ENCODE measurements at places on chromosomes 3 and 15.
A peak's percentile ranks its signal among the peaks of the same experiment; 100 is the strongest.

GRCh38 chr3:22159004-22159695 lies 408.1 kb upstream of the ZNF385D start:
- DNase-seq = no peak

DNA sequence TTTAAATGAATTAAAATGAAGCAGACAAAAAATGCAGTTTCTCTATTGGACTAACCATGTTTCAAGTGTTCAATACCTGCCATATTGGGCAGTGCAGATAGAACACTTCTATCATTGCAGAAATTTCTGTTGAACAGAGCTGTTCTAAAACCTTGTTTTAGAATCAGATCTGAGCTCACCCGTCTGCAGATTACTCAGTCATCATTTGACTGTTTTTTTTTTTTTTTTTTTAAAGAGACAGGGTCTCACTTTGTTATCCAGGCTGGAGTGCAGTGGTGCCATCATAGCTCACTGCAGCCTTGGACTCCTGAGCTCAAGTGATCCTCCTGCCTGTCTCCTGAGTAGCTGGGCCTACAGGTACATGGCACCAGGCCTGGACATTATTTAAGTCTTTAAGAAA lies 128.7 kb downstream of the APBA2 start:
- no peak for DNase-seq

DNA sequence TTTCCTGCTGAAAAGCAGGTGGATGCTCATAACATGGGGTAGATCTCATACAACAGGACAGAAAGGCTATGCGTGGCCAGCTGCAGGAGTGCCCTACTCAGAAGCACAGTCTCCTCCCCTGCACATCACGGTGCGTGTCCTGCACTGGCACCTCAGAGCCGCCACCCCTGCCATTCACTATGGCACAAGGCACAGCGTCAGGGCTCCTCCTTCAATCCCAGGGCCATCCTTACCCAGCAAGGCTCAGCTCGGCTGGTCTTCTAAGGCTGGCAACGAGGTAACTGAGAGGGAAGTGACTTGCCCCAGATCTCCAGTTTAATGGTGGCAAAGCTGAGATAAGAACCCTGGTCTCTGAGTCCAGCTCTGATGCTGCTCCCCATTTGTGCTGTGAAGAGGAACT lies 97.1 kb downstream of the CPN2 start:
- DNase-seq = no peak

- DNase-seq = no peak
Observed at GRCh38 chr3:67460841-67461510, 193.4 kb downstream of the SUCLG2 start.

GRCh38 chr3:101836652-101837598 lies 12.4 kb upstream of the NFKBIZ start:
- DNase-seq = no peak

GRCh38 chr15:87998630-87999029 lies 257.9 kb downstream of the NTRK3 start:
- no peak for DNase-seq

GRCh38 chr3:85005946-85006345 lies 47.2 kb downstream of the CADM2 start:
- DNase-seq = no peak

DNA sequence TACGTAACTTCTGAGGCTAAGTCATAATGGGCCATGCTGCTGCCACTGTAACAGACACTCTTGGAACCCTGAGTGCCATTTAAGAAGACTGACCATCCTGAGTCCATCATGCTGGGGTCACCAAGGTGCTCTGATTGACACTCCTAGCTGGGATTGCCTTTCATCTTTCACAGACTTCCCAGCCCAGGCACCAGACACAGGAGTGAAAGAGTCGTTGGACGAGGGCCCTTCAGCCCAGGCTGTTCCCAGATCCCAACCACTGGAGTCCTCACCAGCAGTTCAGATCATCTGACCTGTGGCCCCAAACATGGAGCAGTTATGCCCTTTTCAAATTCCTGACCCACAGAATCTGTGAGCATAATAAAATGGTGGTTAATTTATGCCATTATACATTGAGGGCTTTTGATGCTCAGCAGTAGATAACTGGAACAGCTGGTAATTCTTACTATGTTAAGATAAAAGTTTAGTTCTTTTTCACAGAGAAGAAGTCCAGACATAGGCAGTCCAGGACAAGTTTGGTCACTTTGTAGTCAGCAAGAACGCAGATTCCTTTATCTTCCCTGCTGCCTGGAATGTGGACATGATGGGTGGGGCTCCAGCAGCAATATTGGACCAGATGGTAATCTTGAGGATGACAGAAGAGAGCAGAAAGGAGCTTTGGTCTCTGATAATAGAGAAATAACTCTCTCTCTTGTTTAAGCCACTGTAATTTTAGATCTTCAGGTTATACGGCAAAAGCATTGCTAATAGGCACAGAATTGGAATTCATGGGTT lies 7.3 kb upstream of the EHD4 start:
- no peak for DNase-seq

- no peak for DNase-seq
Observed at GRCh38 chr3:140597364-140597763, 80.5 kb upstream of the TRIM42 start.

- DNase-seq = no peak
Observed at GRCh38 chr3:126955004-126955790, 27.7 kb upstream of the PLXNA1 start.

GRCh38 chr3:149174901-149175300 lies 45.5 kb downstream of the HPS3 start:
- DNase-seq = no peak

DNA sequence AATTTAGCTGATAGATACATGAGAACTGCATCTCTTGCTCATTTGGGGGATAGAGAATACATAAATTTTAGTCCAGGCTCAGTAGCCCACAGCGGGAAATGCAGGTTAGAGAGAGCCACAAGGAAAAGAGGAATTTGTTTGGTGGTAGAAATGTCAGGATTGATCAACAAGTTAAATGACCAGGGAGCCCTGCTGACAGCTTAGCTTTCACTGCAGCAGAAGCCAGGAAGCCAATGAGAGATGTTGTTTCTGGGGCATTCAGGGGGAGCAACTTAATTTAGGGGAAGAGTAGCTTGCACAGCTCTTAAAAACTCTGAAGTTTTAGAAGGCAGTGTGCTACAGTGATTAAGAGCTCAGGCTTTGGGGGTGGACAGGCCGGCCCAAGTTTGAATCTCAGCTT lies 22.7 kb downstream of the ARHGEF26 start:
- DNase-seq = no peak

- no peak for DNase-seq
Observed at GRCh38 chr3:3902161-3902560, 102.9 kb downstream of the LRRN1 start.

DNA sequence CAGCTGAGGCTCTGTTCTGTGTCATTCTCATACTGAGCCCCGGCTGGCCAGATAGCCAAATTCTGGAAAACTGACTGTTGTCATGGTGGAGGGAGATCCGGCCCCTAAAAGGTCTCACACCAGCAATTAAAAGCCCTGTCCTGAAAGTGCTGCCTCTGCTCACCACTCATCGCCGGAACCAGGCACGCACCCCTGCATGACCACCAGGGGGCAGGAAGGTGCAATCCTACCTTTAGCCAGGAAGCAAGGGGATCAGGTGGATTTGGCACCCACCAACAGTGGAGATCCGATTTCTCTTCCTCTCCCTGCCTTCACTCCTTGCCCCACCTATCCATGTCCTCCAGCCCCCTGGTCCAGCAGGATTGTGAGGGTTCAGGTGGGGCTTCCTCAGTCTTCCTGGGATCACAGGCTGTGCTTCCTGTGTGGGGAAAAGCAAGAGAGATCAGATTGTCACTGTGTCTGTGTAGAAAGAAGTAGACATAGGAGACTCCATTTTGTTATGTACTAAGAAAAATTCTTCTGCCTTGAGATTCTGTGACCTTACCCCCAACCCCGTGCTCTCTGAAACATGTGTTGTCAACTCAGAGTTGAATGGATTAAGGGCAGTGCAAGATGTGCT lies 16.1 kb upstream of the CACNA2D2 start:
- peak; percentile 62 for DNase-seq

DNA sequence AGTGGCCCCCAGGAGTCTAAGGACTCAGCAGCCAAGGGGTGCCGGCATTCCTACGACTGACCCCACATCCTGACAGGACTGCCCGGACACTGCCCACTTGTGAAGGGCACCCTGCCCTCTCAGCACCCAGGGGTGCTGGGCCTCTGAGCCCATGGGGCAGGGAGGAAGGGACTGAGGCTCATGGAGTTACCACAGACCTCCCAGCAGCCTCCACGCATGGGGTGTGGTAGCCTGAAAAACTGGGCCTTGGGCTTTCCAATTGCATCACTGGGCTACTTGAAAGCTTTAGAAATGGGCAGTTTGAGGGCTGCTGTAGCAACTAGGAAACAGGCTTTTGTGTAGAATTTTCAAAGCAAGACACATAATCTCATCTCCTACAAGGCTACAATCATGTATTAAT lies 13.2 kb downstream of the TKT start:
- DNase-seq = no peak

GRCh38 chr15:83697716-83698115 lies 43.8 kb downstream of the ADAMTSL3 start:
- no peak for DNase-seq

- DNase-seq = no peak
Observed at GRCh38 chr3:114569186-114569585, 275.4 kb downstream of the TIGIT start.

- no peak for DNase-seq
Observed at GRCh38 chr3:1275495-1275894, 182.7 kb downstream of the CNTN6 start.

DNA sequence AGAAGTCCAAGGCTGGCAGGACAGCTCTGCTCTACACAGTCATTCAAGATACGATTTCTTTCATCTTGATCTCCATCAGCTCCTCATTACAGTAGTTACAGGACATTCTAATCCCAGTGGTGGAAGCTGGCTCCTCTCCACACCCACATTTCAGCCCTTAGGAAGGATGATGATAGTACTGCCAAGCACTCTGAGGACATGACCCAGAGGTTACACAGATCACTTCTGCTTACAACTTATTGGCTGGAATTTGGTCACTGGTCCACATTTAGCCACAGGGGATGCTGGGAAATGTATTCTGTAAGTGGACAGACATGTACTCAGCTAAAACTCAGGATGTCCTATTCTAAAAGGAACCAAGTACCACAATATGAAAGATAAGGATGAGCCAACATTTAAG lies 77.1 kb downstream of the IQCH start:
- no peak for DNase-seq

DNA sequence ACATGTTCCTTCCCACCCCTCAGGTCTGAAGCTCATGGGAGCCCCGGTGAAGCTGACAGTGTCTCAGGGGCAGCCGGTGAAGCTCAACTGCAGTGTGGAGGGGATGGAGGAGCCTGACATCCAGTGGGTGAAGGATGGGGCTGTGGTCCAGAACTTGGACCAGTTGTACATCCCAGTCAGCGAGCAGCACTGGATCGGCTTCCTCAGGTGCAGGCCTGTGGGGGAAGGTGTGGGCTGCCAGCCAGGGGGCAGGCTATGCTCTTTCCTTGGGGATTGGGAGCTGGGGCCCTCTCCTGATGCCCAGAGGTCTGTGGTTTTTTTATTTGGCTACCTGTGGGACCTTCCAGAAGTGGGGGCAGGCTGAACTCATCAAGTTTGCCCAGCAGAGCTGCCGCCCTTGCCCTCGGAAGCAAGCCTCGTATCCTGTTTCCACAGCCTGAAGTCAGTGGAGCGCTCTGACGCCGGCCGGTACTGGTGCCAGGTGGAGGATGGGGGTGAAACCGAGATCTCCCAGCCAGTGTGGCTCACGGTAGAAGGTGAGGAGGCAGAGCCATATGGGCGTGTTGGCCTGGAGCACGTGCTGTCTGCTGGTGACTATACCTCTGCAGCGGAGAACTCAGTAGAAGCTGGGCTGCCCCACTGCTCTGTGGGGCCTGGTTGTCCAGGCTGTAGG lies 2.2 kb downstream of the TYRO3 start:
- no peak for DNase-seq

GRCh38 chr3:194057570-194058188 lies 78.3 kb upstream of the HES1 start:
- DNase-seq = no peak

DNA sequence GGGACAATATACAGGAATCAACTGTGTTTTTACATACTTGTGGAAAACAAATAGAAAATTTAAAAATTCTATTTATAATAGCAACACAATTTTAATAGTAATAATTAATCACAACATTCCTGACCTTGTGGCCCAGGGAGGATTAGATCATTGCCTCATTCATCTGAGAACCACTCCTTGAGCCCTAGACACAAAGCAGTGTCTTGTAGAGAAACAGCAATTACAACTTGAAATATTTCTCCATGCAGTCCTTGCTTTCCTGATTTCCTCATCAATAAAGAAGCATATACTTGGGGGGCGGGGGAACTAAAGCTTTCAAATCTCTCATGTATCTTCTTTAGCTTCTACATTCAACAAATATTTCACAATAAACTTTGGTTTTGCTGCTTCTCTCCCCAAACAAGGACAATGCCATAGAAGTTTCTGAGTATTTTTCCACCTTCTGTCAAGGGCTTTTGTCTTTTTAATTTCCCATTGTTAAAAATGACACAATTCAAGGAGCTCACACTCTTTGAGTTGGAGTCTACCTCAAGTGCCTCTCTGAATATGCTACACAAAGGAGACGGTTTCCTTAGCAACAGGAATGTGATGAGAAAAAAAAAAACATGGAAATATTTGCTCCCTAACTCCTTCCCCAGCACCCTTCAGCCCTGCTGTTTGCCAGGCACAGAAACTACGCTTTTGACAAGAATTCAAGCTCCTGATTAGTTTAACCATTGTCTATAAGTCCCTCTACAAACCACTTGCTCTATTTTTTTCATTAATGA lies 118.8 kb downstream of the ARPP21 start:
- DNase-seq = no peak

DNA sequence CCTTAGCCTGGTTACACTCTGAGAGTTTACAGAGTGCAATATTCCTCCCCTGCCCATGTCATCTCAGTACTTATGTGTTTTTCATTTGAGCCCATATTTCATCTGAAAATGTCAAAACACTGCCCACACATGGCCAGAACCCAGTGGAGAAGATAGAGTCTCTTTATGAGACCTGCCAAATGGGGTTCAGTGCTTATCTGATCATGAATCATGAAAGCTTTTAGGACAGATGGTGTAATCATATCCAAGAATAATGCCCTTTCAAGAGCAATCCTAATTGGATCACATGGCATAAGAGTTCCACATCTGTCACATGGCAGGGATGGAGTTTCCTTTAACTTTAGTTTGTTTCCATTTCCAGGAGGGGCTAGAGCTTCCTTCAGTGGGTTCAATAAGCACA lies 77.2 kb upstream of the AGBL1 start:
- DNase-seq = no peak

GRCh38 chr3:100882571-100882984 lies 110.6 kb downstream of the ABI3BP start:
- DNase-seq = no peak

- DNase-seq = no peak
Observed at GRCh38 chr3:70754314-70754713, 441.9 kb upstream of the MDFIC2 start.

Measured in stimulated activated CD8-positive, alpha-beta memory T cell treated with anti-CD3 and anti-CD28 coated beads, Interleukin-4, amount 100 ng/mL, for 24 hours (primary cell).